Lung (tissue), 17 donors: ENCODE measurements at places on chromosomes 5 and 9. TPM values are rescaled to one million over a fixed set of nuclear protein-coding genes. Genes with fewer than 3 reads are reported as not detected.

EDIL3 gene
- total RNA-seq, result 12.6 TPM

- DNase-seq, result no peak
These were observed at the start of gene FLT4 for GRCh38 chr5:180649297-180650039. Gene FLT4, minus strand, starts transcription at chr5:180649600. Its CDS starts 55 bp downstream, at chr5:180649545.

ZNG1F gene
- 10.3 TPM for total RNA-seq

DNA sequence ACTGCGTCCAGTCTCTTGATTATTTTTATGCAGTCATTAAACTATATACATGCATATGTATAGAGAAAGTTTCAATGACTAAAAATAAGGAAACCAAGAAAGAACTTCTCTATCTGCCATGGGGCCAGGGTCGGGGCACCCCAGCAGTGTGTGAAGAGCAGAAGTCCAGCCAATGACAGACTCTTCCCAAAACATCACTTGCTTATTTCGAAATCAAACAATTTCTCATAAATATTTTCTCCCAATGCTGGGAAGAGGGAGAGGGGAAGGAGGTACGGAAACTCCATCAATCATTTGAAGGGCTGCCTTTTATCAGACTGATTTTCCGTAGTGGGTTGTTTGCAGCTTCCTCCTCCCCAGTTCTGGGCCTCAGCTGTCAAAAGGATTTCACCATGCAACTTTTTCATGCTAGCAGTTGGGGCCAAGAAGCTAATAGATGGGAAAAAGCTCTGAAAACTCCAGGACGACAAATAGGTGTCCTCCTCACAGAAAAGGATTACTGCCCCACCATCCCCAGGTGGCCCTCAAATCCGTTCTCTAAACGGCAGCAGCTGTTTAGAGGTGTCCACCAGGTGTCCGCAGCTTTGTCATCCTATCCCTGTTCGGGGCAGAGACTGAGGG lies 617 bp upstream of the FPGS start:
- peak; percentile 86 for DNase-seq

IFNA5 gene
- not detected for total RNA-seq

DNA sequence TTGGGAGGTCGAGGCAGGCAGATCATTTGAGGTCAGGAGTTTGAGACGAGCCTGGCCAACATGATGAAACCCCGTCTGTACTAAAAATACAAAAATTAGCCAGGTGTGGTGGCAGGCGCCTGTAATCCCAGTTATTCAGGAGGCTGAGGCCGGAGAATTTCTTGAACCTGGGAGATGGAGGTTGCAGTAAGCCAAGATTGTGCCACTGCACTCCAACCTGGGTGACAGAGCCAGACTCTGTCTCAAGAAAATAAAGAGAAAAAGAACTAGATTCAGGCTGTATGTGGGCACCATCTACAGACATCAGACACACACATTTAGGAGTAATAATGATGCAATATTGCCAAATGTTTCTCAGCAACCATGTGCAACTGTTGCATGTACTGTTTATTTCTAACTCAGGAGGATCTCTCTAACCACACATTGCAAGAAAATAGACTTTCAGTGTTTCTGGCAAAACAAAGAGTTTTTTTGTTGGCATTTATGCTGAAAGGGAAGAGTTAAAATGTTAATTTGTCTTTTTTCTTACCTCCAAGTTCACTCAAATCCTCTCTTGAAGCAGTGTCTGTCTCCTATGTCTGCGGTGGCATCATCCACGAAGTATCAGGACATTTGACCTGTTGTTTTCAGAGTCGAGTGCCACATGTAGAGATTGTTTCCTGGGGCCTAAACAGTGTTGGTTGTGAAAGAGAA lies 5.1 kb upstream of the ORM1 start:
- DNase-seq, result peak; percentile 53

- no peak for DNase-seq
These were observed 6.0 kb downstream of the POU5F2 start for GRCh38 chr5:93735378-93735777.

DNA sequence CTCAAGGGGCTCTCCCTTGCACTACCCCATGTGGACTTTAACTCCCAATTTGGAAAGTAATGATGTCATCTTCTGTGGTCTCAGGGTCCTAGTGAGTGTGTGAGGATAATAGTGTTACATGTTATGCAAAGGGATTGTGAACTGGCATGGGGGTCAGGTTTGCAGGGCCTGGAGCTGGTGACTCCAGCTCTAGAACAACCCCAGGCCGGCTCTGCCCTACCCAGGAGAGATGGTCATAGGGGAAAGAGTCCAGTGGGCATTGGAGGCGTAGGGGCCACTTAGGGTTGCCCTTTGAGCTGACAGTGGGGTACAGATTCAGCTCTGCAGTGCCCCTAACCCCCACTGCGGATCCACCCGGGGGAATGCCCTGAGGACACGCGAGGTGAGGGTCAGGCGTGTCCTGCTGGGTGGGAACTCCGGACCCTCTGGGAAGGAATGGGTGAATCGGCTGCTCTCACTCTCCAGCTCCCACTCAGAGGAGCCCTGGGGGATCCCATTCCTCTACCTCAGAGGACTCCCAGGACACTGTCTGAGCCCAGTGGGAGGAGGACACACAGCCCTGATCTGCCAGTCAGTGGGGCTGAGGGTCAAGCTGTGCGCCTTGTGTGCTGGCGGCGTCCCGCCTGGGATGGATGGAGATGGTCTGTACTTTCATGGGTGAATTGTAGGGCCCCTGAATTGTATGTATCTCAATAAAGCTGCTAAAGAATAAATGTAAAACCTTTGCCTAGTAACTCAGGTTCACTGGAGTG lies 2.5 kb upstream of the NKD2 start:
- no peak for DNase-seq

- no peak for DNase-seq
These were observed 48.8 kb downstream of the BARX1 start for GRCh38 chr9:93906195-93906880.

CAVIN4 gene
- 0.64 TPM for total RNA-seq

DNA sequence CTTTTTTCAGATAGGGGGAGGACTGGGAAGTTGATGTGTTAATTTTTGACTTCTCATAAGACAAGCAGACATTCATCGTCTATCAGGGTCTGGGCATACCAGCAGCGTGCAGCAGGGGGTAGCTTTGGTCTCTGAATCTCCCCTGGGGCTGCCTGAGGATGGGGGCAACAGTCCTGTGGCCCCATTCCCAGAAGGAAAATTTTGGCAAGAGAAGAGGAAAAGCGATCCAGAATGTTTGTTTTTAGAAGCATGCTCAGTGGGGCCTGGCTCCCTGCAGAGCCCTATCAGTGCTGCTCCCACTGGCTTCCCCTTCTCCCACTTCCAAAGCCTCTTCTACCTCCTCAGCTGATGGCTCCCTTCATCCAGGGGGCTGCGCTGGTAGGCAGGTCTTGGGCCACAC lies 194.8 kb upstream of the IL12B start:
- peak; percentile 89 for DNase-seq

GRCh38 chr9:35516479-35516878 lies 26.6 kb downstream of the RUSC2 start:
- DNase-seq, result no peak

- no peak for DNase-seq
These were observed 557.4 kb downstream of the BNC2 start for GRCh38 chr9:16312962-16313546.

KCNV2 gene
- total RNA-seq, result not detected

PIP5K1B gene
- total RNA-seq, result 28.2 TPM

- DNase-seq, result no peak
These were observed 178.8 kb downstream of the GAPVD1 start for GRCh38 chr9:125440411-125440810.

DNA sequence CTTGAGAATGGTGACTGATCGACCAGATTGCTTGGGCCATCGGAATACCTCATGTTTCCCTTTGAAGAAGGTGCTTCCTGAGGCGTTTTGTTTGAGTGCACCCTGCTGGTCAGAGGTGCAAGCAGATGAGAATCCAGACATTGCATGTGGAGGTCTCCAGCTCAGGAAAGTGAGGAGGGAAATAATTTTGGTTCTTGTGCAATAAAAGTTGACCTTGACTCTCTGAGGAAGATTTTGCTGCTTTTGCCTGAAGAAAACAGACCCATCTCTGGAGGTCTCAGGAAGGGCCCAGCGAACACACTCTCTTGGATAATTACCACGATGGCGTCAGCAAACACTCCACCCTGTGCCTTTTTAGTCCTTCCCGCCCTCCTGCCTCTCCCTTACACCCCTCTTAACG lies 69.7 kb downstream of the GRAMD2B start:
- no peak for DNase-seq

REEP2 gene
- 0.98 TPM for total RNA-seq

GRCh38 chr5:124277767-124278545 lies 468.5 kb downstream of the ZNF608 start:
- DNase-seq, result no peak

- peak; percentile 29 for DNase-seq
These were observed 198.1 kb downstream of the LURAP1L start for GRCh38 chr9:12972608-12973589.

ARL14EPL gene
- total RNA-seq, result not detected

GRCh38 chr9:113868501-113868900 lies 7.6 kb upstream of the ZNF618 start:
- DNase-seq, result no peak

GRCh38 chr5:107100121-107100520 lies 570.6 kb downstream of the EFNA5 start:
- no peak for DNase-seq

PIP5KL1 gene
- total RNA-seq, result 9.0 TPM

ACTBL2 gene
- total RNA-seq, result 0.09 TPM

DNA sequence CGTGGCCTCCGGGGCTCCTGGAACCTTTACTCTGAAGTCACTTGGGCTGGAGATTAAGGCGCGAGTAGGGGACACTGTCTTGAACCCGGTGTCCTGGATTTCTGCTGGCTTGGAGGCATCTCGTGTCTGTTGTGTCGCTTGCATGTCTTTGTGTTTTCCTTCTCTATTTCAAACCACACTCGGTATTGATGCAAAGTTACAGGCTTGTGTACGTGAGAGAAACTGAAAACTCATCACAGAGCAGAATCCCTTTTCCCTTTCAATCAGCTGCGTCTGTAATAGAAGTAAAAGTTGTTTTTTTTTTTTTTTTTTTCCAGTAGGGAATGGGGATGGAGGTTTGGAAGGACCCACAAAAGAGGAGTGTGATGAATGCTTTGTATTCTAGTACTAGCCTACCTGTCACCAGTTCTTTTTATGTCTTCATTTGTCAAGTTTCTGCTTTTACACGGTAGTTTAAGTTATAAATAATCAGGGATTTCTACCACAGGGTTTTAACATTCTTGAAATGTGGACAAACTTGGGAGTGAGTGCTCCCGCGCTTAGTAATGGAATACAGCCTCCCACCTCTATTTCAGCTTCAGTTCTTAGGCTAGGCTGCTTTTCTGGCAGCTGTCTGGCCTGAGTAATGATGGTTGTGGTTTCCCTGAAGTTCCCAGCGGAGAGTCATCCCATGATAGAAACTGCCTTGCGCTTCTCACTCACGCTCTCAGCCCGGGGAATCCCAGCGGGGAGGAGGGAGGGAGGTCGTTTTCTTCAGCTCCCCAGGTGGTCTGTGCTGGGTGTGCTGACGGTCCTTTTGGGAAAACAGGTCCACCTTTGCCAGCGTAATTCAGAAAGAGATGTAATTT lies 763 bp downstream of the TJP2 start:
- DNase-seq, result peak; percentile 46

CATSPER3 gene
- total RNA-seq, result 0.54 TPM

GRCh38 chr5:94674490-94675382 lies 56.3 kb downstream of the SLF1 start:
- DNase-seq, result peak; percentile 7

ORM2 gene
- 0.77 TPM for total RNA-seq

LEAP2 gene
- 3.1 TPM for total RNA-seq

GRCh38 chr5:94082405-94082804 lies 341.0 kb upstream of the POU5F2 start:
- peak; percentile 23 for DNase-seq

GRCh38 chr5:115343855-115344254 lies 47.4 kb upstream of the CCDC112 start:
- no peak for DNase-seq

DNA sequence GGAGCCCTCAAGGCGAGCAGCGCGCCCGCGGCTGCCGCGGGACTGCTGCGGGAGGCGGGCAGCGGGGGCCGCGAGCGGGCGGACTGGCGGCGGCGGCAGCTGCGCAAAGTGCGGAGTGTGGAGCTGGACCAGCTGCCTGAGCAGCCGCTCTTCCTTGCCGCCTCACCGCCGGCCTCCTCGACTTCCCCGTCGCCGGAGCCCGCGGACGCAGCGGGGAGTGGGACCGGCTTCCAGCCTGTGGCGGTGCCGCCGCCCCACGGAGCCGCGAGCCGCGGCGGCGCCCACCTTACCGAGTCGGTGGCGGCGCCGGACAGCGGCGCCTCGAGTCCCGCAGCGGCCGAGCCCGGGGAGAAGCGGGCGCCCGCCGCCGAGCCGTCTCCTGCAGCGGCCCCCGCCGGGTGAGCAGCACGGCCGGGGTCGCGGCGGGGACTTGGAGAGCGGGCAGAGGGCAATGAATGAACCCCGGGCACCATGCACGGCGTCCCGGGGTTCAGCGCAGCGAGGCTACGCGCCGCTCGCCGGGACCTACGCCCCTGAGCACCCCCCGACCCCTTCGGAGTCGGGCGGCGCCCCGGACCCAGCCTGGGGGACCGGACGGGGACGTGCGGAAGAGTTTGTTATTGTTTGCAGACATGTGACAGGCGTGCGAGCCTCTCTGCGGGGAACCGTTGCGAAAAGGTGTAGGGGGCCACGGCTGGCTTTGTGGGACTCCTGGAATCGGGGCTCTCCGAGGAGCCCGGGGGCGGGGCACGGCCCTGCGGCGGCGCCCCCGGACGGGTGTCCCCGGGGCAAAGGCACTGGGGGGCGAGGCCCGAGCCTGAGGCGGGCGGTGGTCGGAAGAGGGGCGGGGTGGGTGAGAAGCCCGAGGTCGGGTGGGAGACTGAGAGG lies 553 bp downstream of the MAP3K1 start:
- peak; percentile 50 for DNase-seq

GRCh38 chr5:121797681-121798518 lies 53.8 kb upstream of the FTMT start:
- DNase-seq, result peak; percentile 2

DNA sequence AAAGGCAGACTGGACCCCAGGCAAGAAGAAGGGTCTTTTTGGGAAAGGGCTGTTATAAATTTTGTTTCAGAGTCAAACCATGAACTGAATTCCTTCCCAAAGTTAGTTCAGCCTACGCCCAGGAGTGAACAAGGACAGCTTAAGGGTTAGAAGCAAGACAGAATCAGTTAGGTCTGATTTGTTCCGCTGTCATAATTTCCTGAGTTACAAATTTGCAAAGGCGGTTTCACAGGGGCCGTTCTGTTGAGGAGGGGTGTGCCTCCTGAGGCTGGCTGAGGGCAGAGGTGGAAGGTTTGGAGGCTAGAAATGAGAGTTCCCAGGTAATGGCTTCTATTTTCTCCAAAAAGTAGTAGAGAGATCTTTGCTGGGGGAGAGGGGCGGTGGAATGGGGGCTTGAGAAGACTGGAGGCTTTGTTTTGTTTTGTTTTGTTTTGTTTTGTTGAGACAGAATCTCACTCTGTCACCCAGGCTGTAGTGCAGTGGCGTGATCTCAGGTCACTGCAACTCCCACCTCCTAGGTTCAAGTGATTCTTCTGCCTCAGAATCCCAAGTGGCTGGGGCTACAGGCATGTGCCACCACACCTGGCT lies 4.1 kb upstream of the CERCAM start:
- DNase-seq, result no peak

DNA sequence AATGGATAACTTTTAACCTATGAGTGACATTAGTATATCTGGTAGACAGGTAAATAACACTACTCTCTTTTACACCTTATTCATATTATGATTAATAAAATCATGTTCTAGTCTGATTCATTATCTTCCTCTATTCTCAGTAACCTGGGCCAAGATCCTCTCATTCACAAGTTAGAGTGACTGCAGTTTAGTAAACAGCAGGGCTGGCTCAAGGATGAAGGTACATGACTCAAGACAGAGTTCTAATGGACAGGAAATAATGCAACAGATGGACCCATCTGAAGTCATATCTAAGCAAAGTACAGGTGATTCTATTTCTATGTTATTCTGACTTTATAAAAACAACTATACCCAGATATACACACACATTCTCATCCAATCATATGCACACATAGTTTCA lies 582.5 kb upstream of the CDH18 start:
- DNase-seq, result no peak
